ENCODE measurements at places on chromosomes 4 and X.

- no peak for DNase-seq
Observed at GRCh38 chr4:20367446-20367845, 115.7 kb downstream of the SLIT2 start.

- DNase-seq: no peak
Observed at GRCh38 chr4:147831551-147832171, 99.8 kb downstream of the ARHGAP10 start.

GRCh38 chr4:54961357-54961975 is 163.9 kb downstream of the KDR start:
- no peak for DNase-seq

DNA sequence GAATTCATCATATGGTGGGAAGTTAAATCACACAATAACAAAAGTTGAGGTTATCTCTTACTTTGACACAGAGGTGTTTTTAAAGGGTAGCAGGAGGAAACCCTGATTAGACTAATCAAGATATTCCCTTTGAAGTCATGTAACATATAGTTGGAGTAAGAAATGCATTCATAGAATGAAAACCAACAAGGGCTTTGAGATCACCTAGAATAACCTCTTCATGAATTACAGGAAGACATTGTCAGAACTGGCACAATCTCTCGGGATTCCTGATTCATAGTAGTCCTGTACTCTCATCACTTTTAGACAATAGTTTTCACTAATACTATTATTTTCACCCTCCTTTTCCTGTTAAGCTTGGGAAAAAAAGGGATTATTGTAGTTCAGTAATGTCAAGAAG is 170.2 kb downstream of the PPP3CA start:
- no peak for DNase-seq

- DNase-seq: peak; percentile 58
Observed at GRCh38 chr4:1983053-1983845, 25.5 kb downstream of the NELFA start.

GRCh38 chrX:101347859-101348451 is 587 bp downstream of the TIMM8A start:
- no peak for DNase-seq

Data from suprapubic skin (tissue), 4 donors.